ENCODE measurements at places on chromosomes 12 and 14.
A peak's percentile ranks its signal among the peaks of the same experiment; 100 is the strongest.

- DNase-seq: no peak
These were observed 47.5 kb downstream of the NT5DC3 start for GRCh38 chr12:103793512-103794045.

- DNase-seq: no peak
These were observed 91.6 kb upstream of the VRK1 start for GRCh38 chr14:96705422-96706092.

GRCh38 chr14:53934778-53935414 is 21.7 kb downstream of the BMP4 start:
- DNase-seq: no peak

- no peak for DNase-seq
These were observed 68.1 kb upstream of the SFSWAP start for GRCh38 chr12:131642771-131643170.

DNA sequence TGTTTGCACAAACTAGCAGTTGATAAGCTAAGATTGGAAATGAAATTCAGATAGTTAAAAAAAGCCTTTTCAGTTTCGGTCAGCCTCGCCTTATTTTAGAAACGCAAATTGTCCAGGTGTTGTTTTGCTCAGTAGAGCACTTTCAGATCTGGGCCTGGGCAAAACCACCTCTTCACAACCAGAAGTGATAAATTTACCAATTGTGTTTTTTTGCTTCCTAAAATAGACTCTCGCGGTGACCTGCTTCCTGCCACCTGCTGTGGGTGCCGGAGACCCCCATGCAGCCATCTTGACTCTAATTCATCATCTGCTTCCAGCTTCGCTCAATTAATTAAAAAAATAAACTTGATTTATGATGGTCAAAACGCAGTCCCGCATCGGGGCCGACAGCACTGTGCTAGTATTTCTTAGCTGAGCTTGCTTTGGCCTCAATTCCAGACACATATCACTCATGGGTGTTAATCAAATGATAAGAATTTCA is 335.6 kb downstream of the TMEM121 start:
- DNase-seq: no peak

GRCh38 chr14:96090441-96091148 is 51.4 kb downstream of the C14orf132 start:
- DNase-seq: peak; percentile 84

- DNase-seq: no peak
These were observed 832.9 kb downstream of the C12orf50 start for GRCh38 chr12:87196321-87196720.

- DNase-seq: no peak
These were observed 49.3 kb downstream of the PKP2 start for GRCh38 chr12:32847287-32847686.

DNA sequence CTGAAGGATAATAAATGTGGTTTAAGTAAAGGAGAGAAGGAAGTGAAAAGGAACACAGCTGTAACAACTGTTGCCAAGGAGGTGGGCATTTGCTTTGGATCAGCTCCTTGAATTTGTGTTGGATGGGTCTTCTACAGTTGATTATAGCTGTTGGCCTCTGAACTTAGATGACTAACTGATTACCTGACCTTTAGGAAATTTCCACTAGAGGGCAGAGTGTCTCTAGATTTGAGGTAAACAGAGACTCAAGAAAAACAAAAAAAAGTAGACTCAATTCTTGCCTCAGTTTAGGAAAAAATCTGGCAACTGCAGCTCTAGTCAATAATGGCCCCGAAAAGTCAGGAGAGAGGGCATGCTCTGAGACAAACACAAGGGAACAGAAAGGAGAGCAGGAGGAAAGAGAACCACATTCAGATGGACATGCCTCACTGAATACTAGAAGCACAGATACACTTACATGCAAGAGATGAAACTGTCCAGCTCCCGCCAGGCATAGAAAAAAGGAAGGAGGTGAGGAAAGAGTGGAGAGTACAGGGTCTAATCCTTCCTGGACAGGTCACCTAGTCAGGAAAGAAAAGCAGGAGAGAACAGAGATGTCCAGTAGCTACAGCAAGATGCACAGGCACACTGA is 20.6 kb downstream of the COX14 start:
- DNase-seq: no peak

DNA sequence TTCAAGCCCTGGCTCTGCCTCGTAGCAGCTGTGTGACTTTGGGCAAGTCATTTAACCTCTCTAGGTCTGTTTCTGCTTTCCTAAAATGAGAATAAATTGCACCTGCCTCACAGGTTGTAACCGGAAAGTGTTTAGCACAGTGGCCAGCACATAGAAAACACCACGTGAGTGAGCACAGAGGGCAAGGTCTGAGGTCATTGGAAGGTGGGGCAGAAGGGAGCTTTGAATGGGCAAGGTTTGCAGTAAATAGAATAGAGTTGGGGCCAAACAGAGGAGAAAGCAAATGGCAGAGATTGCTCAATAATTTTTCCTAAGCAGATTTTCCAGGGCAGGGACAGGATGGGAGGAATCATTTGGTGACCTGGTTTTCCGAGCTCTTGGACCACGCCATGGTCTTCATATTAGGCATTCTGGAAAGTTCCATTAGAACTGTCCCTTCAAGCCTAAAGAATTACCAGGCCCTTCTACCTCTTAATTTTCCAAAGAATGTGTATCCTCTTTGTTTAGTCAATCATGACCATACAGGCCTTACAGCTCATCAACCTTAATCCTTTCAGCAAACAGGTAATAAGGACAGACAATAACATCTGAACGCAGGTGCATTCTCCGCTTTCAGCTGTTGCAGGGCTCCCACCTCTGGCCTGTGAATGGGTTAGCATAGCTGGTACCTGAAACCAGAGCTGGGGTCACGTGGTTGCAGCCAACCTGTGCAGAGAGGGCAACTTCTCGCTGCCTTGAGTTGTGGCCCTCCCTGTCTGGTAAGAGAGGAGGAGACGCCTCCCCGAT is 53.8 kb downstream of the VWF start:
- DNase-seq: peak; percentile 85

- DNase-seq: no peak
These were observed 98.6 kb downstream of the GPATCH2L start for GRCh38 chr14:76250302-76250701.

GRCh38 chr12:65827827-65828231 is 3.5 kb downstream of the HMGA2 start:
- DNase-seq: no peak

GRCh38 chr12:116015525-116015924 is 262.0 kb downstream of the MED13L start:
- DNase-seq: peak; percentile 23
